ENCODE measurements at places on chromosomes 6 and 20. TPM values are rescaled to one million over a fixed set of nuclear protein-coding genes. Genes with fewer than 3 reads are reported as not detected.

Gene IRAK1BP1
- 2.9 TPM for total RNA-seq

Gene MOG
- total RNA-seq = not detected

Gene HRH3
- total RNA-seq = not detected

Gene CFAP206
- not detected for total RNA-seq

Gene PCK1
- 136 TPM for total RNA-seq

Gene RAET1L
- not detected for total RNA-seq

Gene PDE10A
- total RNA-seq = 18.0 TPM
